Progenitor cell of endocrine pancreas (in vitro differentiated cells): ENCODE measurements at places on chromosomes 12 and 14.

DNA sequence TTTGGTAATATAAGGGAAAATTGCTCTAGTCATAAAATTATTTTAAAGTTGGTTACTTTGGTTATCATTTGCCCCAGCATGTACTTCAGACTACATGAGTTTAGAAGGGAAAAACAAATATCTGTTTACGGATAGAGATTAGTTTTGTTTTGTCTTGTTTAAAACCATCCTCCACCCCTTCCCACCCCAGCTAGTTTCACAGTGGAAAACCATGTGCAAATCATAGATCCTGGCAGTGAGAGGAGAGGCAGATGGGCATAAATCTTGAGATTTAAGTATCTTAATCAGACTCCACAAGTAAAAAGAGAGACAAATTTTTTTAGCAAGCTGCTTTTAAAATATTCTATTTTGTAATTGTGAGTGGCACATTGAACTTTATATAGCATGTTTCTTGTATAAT lies 424.7 kb downstream of the TMEM117 start:
- no peak for DNase-seq

DNA sequence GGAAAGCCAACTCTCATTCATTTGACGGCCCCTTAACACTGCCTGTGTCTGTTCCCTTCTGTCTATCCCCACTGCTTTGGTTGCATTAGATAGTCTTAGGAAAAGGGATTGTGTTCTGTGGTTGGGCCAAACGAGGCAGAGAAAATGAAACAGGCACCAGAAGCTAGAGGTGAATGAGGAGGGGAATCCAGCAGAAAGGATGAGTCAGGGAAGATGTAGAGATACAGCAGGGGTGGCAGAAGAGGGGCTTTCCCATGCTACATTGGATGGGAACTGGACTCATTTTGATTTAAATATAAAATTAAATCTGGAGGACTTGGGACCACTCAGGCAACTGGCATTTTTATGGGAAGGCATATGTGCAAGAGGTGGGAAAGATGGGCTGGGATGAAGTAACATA lies 43.3 kb downstream of the OTOGL start:
- DNase-seq, result no peak

DNA sequence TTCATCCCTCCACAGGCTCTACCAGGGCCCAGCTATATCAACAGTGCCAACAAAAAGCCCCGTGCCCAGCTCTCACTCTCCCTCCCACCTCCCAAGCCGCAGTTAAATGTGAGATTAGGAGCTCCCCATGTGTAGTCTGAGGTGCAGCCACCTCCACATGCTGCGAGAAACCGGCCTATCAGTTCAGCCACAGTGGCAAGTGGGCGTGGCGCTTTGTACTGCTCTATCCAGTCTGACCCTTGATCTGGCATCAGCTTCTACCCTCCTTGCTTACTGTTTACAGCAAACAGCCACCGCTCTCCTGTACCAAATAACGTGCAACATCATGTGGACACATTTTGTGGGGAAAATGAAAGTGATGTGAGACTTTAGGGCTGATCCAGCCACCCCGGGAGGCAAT lies 1.7 kb downstream of the PLEK2 start:
- DNase-seq, result no peak

DNA sequence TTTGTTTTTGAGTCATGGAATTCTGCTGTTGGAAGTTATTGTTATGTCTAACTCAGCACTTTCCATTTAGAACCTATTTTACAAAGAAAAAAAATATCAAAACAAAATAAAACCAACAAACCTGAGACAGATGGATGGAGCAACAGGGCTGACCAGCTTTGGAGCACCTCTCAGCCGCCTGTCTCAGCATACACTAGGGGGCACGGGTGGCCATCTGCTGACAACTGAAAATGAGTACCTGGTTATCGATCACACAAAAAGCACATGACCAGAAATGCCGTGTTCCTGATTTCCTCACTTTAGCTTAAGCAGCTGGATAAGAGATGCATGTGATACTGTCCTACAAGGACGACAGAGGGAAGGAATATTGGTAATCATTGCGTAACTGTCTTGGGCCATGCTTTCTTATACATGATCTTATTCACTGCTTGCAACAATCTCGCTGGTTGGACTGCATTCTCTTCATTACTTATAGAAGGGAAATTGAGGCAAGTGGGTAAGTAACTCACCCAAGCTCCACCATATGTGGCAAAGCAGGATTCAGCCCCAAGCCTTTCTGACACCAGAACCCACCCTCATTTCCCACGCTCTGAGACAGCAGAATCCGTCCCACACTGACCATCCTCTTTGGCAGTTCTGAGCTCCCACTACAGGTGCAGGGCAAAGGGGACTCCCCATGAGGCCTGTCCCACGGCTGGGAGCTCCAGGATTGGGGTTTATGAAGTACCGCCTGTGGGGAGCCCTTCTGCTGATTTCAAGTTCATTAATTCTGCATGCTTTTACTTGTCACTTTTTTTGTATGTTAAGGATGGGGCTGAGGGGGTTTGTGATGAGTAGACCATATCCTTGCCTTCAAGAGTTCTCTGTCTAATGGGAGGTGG lies 43.5 kb downstream of the C14orf132 start:
- no peak for DNase-seq

DNA sequence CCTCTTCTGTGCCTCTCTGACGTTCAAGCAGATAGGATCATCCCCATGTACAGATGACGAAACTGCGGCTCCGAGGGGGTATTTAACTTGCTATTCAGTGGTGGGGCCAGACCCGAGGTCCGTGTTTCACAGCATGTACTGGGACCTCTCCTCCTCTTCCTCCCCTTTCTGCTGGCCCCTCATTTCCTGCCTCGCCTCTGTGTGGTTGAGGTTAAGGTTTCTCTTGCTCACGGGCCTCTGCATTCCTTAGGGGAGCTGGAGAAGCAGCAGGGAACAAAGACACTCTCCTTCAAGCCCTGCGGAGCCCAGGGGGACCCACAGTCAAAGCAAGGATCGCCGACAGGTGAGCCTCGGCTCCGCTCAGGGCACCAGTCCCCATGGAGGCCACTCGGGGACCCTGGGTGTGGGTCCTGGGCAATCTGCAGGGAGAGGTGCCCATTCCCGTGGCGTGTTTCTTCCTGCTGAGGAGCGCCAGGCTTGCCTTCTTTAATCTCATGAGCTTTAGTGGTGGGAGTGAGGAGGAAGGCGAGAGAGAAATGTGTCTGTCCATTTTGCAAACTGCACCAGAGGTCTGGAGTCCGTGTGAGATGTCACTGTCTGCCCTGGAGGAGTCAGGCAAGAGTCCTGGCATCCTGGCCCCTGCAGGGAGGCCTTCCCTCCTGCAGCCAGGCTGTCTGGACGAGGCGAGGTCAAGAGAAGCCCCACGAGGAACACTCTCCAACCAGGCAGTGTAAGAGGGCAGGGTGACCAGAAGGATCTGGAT lies 45.0 kb downstream of the SLC6A12 start:
- DNase-seq, result no peak

DNA sequence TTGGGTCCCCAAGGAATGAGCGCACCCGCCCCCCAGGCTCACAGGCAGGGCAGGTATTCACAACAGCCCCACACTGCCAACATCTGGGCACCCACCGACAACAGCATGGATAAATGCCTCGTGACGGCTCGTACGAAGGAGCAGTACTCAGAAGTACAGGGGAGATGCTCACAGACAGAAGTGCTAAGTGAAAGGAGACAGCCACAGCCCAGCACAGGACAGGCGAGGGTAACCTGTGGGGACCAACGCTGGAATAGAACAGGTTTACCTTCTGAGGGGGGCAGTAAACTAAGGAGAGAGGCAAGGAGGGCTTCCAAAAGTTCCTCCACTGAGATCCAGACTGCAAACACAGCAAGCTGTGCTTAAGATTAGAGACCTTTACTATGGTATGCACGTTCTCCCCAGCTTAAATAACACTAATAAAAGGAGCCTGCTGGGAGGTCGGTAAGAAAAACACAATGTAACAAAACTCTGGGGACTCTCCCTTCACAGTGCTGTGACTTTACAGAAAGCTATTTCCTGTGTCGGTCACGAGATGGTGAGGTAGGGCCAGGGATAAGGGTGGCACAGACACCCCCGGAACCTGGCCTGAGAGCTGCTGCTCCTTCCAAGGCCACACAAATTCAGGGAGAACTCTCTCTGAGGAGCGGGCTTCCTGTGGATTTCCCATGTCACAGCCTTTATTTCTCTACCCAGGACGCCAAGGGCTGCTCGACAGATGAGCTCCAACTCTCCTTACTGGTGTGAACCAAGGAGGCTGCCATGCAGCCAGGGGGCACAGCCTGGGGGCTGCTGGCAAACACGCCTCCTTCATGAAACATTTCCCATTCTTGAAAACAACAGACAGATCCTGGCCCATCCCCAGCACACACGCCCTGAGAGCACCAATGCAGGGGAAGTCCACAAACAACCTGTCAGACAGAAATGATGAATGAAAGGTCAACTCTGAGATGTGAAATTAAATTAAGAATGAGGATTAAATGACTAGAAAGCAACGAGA lies 26.3 kb downstream of the SLC15A4 start:
- DNase-seq, result no peak

DNA sequence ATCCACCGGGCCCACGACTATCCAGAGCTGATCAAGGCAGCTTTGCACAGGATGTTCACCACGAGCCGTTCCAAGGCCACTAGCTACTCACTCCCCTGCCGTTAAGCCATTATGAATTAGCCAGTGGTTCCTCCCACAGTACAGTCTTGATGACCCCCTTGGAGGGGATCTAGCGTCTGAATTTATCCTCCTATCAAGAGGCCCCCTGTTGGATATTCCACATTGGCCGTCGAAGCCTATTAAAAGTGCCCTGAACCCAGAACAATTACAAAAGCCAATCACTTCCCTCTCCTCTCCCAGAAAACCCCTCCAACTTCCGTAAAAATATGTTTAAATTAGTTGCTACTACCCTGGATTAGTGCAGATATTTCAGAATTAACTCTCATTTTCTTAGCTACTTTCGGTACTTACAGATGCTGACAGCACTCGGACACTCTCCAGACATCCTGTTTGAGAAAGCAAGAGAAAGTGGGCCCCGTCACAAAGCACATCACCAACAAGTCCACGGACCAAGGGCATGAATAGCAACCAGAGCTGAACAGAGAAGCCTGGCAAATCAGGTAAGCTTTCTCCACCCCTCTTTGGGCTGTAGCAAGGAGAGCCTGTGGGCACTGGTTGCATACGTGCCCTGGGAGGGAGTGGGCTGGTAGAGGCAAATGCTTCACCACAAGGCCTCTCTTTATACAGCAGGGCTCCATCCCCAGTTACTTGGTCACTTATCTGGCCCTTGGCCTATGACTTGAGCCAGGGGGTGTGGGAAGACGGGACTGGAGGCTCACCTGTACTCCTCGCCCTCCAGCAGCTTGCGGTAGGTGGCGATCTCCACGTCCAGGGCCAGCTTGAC lies 5.3 kb downstream of the KRT3 start:
- no peak for DNase-seq

GRCh38 chr14:73463411-73463810 lies 5.1 kb upstream of the NUMB start:
- DNase-seq, result no peak

GRCh38 chr12:45326358-45326975 lies 110.6 kb downstream of the ANO6 start:
- DNase-seq, result no peak

GRCh38 chr14:66918527-66918926 lies 270.7 kb upstream of the GARIN2 start:
- no peak for DNase-seq

DNA sequence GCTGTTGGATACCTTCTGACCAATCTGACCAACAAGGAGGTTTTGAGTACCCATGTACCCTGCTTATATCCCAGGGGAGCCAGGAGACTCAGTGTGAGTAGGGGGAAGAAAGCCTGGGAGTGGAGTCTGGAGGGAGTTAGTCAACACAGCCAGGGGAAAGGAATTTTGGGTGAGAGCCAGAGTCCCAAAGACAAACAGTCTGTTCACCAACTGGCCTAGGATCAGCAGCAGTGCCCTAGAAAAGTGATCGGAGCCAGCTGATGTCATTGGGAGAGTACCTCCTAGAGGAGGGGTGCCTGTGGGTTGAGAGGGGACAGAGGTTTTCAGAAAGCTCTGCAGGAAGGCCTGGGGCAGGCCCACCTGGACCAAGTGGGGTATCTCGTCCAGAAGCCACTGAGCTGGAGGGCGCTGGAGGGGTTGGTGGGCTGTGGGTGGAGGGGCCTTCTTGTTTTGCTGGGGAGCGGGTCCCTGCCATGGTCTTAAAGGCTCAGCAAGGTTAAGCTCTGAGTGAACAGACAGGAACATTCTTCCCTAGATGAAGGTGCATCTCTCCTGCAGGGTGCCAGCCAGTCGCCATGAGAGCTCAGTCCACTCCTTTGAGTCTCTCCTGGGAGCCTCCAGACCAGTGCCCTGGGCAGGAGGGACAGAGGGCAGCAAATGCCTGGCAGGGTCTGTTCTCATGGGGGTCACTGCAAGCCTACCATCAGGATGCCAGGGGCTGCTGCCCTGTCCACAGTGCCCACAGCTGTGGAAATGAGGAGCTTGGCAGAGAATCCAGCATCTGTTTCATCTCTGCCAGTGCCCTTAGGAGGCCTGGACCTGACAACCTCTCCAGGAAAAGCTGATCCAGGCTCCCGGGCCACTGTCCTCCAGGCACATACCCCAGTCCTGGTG lies 63.6 kb downstream of the CHGA start:
- no peak for DNase-seq

DNA sequence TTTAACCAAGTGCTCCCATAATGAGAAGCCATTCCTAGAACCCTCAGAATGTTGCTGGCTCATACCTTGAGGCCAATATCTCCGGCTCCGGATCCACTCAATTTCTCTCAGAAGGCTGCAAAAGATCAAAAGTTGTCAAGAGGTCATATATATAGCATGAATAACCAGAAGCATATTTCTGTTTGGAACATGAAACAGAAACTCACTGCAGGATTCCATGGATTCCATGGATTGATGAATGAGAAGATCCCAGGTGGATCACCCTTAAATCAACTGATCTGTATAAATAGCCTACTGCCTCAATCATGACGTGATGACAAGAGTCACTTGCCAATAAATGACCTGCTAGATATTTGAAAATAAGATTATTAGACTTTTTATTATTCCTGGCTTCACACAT lies 3.3 kb upstream of the NT5DC3 start:
- DNase-seq, result no peak

DNA sequence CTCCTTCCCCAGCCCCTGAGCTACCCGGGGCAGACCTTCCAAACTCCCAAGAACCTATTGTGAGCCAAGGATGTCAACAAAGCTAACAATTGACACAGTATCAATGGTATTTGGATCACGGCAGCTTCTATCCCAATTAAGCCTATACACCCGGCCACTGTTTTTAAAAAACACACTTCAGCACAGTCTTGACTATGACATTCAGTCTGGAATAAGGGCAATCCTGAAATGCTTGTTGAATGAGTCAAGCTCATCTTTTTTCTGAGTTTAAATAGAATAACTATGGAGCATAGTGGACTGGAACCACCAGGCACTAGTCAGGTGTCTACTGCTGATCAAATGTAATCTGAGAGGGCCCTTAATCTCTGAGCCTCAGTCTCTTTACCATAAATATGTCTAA lies 5.7 kb downstream of the DENND5B start:
- DNase-seq, result no peak
